ENCODE measurements at places on chromosomes 6 and 20. TPM values are rescaled to one million over a fixed set of nuclear protein-coding genes. Genes with fewer than 3 reads are reported as not detected.
A peak's percentile ranks its signal among the peaks of the same experiment; 100 is the strongest.

The LIN28B gene
- total RNA-seq = not detected

DNA sequence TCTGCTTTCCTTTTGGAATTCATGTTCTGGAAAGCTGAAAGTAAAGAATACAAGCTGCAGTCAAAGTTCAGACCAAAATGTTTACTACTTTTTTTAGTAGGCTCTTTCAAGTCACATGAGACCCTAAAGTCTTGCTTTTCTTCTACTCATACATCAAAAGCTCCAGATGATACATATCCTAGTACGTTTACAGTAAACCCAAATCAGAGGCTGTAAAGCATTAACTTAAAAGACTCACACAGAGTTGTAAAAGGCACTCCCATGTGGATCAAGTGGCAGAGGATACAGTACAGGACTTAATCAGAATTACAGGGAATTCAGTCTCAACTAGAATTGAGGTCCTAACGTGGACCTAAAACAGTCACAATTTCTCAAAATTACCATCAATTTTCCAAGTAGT lies 40.7 kb downstream of the STK38 start:
- no peak overlapping the region for H3K27ac ChIP-seq
- H3K27me3 ChIP-seq = no peaks in the 10 kb centered on the region
- H3K4me1 ChIP-seq = no peaks in the 10 kb centered on the region
- H3K36me3 ChIP-seq = no peaks in the 10 kb centered on the region
- DNase-seq = no peak

DNA sequence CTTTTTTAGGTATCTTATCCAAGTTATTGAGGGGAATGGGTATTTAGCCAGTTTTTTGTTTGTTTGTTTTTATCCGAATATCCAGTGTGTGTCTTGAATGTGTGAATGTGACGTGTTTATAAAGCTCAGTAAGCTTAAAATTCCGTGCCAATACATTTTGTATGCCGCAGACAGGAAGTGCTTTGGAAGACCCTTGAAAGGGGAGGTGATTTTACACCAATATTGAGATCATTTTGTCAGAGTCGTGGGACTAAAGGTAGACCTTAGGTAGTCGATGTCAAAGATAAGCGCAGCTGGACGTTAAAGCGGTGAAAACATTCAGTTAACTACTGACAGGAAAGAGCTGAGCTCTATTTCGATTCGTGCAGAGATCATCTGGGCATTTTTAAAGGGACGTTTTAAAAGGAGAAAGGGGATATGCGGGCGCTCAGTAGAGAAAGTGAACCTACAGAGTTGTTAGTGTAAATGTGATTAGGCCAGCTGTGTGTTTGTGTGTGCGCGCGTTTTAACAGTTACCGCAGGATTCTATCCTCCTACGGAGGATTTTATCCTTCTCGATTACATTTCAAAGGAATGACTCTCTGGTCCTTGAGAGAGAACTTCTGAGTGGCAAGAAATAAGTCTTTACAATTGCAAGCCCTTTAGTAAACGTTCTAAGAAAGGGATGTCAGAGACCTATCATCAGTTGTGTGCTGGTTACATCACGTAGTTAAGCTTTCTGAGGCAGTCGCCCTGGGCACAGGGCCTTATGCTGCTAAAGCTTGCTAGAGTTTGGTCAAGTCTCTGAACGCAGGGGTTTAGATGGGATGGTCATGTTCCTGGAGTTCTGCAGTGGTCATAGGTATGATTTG lies 625 bp upstream of the ECHDC1 start:
- peak overlapping the region; percentile 31 for H3K27ac ChIP-seq
- H3K4me3 ChIP-seq = peak overlapping the region; percentile 49
- H3K36me3 ChIP-seq = no peaks in the 10 kb centered on the region

DNA sequence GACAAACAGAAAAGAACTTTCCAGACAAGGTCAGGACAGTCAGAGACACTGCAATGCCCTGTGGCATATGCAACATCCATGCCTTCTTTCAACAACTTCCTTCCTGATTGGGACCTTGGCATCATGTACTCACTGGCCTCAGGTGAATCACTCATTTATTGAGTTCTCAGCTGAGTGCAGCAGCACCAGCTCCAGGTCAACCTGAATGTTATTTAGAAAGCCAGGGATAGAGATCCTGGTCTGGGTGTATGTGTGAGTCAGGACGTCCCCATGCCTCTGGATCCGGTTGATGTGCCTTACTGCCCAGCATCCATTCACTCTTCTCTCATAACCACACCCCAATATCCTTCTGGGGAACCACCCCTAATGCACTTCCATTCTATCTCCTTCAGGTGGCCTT lies 54.4 kb downstream of the SNRNP48 start:
- H3K4me1 ChIP-seq = no peaks in the 10 kb centered on the region
- no peaks in the 10 kb centered on the region for H3K36me3 ChIP-seq
- H3K27me3 ChIP-seq = no peaks in the 10 kb centered on the region
- no peak for DNase-seq
- H3K4me3 ChIP-seq = no peak overlapping the region
- H3K27ac ChIP-seq = no peak overlapping the region

DNA sequence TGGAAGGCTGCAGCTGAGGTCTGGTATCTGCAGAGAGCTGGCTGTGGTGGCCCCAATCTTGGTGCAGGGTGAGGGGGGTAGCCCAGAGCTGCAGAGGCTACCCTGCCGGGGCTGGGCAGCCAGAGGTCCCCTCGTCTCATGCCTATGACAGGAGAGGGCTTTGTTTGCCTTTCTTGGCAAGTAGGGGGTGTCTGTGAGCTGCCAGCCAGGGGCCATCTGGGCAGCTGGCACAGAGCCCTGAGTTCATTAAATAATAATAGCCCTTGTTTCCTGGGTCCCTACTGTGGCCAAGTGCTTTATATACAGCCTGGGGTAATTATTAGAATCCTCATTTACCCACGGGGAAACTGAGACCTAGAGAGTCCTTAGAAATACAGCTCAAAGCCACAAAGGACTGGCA lies 66.6 kb downstream of the EZR start:
- no peak for DNase-seq
- H3K27me3 ChIP-seq = no peaks in the 10 kb centered on the region
- no peaks in the 10 kb centered on the region for H3K4me1 ChIP-seq
- H3K4me3 ChIP-seq = no peak overlapping the region
- H3K27ac ChIP-seq = no peak overlapping the region

GRCh38 chr6:146292506-146292905 lies 251.1 kb upstream of the RAB32 start:
- no peak for DNase-seq
- no peak overlapping the region for H3K4me3 ChIP-seq
- no peaks in the 10 kb centered on the region for H3K36me3 ChIP-seq
- H3K4me1 ChIP-seq = no peaks in the 10 kb centered on the region
